ENCODE measurements at places on chromosomes 2 and 18.

DNA sequence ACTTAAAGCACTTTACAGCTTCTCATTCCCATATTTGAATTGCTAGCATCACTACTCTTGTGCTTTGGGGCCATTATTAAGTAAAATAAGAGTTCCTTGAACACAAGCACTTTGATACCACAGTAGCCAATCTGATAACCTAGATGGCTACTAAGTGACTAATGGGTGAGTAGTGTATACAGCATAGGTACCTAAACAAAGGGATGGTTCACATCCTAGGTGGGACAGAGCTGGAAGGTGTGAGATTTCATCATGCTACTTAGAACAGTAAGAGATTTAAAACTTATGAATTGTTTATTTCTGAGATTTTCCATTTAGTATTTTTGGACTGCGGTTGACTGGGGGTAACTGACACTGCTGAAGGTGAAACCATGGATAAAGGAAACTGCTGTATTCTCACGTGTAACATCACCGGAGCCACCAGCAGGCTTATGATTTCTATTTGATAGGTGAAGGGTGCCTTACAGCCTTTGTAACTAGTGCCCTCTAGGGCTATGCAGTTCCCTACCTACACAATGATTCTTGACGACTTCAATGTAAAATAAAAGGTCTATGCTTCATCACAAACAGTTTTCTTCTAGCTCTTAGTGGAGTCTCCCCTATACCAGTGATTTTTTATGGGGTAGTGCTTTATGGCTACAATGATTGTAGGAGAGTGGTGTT is 22.1 kb upstream of the CRIM1 start:
- no peak for DNase-seq

DNA sequence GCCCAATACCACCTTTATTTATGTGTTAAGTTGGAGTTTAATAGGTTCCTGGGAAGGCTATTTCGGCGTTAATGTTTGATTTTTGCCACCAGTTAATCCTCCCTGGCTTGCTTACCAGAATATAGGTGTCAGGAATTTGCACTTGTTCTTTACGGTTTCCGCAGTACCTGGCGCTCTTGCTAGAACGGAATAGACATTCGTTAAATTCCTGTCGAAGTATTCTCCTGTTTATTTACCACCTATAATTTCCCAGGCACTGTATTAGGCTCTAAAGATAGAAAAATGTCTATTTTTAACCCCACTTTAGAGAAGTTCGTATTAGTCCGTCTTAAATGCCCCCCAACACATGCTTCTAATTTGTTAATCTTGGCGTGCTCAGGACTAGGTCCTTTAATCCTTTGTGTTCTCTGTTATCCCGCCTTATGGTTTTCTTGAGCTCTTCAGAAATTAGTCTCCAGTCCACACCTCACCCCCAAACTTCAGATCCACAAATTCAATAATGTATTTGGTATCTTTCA is 575 bp downstream of the CCDC150 start:
- DNase-seq = no peak

DNA sequence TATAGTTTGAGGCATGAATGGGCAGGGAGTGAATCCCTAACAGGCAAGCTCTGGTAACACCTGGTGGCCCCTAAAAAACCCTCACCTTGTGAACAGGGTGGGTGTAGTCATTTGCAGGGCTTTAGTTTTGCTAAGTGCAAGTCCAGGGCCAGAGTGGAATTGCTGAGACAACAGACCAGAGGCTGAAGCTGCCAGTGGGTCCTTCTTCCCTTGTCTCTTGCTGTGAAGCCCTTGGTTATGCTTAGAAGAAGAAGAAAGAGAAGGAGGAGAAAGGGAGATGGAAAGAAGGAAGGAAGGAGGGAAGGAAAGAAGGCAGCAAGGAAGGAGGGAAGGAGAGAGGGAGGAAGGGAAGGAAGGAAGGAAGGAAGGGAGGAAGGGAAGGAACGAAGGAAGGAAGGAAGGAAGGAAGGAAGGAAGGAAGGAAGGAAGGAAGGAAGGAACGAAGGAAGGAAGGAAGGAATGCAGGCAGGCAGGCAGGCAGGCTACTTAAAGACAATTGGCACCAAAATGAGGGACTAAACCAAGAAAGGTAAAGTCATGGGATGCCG is 45.8 kb downstream of the SMAD7 start:
- DNase-seq = no peak

- DNase-seq = peak; percentile 36
Measured at GRCh38 chr2:149686136-149687051, 98.8 kb upstream of the MMADHC start.

GRCh38 chr2:238061315-238062202 is 758 bp downstream of the SCLY start:
- peak; percentile 51 for DNase-seq
